K562 (cell line): ENCODE measurements at places on chromosomes 13 and 19.

- no peak for DNase-seq
Observed at GRCh38 chr19:42466521-42467182, 23.9 kb upstream of the CXCL17 start.

DNA sequence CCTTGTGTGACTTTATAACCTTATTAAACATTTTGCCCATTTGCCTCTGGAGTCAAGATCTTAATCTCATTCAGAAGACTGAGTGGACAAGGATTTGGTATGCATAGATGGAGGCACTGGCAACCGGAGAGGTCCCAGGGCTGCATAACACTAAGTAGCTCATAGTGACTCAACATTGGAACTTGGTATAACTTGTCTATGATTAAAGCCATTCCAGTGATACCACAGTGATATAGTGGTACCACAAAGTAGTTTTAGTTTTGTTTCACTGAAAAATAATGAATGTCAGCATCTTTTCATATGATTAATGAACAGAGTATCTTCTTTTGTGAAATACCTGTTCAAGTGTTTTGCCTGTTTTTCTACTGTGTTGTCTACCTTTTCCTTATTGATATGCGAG lies 26.4 kb downstream of the CDK8 start:
- no peak for DNase-seq

DNA sequence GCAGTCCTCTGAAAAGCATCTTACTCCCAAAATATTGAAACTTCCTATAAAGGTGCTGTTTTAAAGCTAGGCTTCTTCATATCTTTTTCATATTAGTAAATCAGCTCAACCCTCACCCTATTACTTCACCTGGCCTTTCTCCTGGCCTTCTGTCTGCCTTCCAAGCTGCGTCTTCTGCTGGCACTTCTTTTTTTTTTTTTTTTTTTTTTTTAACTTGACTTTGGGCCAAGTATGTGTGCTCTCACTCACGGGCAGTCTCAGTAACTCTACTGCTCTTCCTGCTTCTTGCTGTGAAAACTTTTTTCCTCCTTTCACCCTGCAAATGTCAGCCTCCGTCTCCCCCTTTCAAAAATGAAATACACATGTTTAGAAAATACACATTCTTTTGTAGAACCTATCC lies 41.2 kb upstream of the KCTD4 start:
- DNase-seq, result no peak

- DNase-seq, result no peak
Observed at GRCh38 chr13:48681905-48682304, 28.2 kb downstream of the CYSLTR2 start.

DNA sequence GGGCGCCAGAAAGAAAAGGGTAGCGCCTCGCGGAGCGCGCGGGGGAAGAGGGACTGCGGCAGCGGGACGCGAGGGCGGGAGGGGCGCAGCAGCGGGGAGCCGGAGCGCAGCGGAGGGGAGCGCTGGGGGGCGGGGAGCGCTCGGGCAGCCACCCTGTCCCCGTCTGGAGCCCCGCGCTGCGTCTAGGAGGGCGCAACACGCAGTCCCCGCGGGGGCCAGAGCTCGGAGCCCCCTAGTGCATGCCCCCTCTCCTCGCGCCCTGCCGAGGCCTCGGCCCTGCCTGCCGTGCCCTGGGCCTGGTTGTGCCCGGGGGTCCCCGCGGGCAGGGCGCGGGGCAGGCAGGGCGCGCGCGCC lies 37.9 kb downstream of the SOX1 start:
- no peak for DNase-seq

- DNase-seq, result no peak
Observed at GRCh38 chr13:24207841-24208667, 47.5 kb downstream of the SPATA13 start.

DNA sequence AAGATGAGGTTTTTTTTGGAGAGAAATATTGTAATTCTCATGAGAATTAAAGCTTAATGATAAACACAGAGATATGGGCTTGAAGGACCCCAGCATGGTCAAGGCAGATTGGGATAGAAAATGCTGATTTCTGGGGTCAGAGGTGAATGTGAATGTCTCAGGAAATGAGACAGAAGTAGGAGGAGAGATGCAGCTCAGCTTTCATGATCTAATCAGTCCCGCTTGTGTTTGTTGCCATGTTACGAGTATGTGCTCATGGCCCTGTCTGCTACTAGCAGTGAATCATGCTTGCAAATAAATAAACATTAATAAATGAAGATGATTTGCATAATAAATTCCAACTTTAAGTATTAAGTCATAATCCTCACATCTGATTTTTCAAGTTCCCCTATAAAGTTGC lies 23.0 kb upstream of the NDFIP2 start:
- DNase-seq, result peak; percentile 54

GRCh38 chr13:40161931-40162330 lies 504.5 kb downstream of the FOXO1 start:
- no peak for DNase-seq

- DNase-seq, result no peak
Observed at GRCh38 chr19:45418802-45419201, 4.9 kb downstream of the ERCC1 start.

GRCh38 chr19:49336482-49337266 lies 1.5 kb downstream of the CD37 start:
- DNase-seq, result no peak

- no peak for DNase-seq
Observed at GRCh38 chr19:32896516-32897214, 27.1 kb upstream of the SLC7A9 start.

DNA sequence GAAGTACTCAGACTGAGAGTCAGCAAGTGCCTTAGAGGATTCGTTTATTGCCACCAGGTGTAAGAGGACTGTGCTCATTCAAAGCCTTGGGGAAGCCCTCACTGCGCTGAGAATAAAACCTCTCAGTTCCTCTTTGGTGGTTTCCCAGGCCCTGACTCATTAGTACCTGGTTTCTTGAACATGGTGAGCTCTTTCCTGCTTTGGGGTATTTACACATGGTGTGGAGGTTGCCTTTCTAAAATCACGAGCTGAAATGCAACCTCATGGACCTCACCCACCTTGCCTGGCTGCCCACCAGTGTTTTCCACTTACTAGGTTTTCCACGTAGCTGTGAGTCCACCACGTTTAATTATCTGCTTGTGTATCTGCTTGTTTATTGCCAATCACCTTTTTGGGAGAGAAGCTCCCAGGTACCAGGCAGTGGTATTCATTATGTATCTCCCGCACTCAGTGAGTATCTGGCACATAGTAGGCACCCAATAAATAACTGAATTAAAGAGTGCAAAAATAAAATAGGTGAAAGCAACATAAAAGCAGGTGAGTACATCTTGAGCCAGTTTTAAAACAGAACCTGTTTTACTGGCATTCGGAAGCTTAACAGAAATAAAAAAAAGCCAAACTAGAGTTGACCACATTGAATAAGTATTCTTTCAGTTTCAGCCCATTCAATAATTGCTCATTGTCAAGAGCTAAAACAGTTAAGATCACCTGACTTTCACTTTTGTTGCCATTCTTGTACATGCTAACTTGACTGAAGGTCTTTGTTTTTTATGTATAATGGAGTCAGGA lies 533.0 kb downstream of the MYO16 start:
- DNase-seq, result no peak

GRCh38 chr13:20303636-20304035 lies 71.5 kb upstream of the GJB6 start:
- DNase-seq, result no peak

GRCh38 chr13:96238241-96238640 lies 148.3 kb downstream of the HS6ST3 start:
- DNase-seq, result no peak

- no peak for DNase-seq
Observed at GRCh38 chr13:24271601-24272451, 37.6 kb upstream of the C1QTNF9 start.

GRCh38 chr13:57253551-57253950 lies 86.6 kb downstream of the PRR20E start:
- no peak for DNase-seq

DNA sequence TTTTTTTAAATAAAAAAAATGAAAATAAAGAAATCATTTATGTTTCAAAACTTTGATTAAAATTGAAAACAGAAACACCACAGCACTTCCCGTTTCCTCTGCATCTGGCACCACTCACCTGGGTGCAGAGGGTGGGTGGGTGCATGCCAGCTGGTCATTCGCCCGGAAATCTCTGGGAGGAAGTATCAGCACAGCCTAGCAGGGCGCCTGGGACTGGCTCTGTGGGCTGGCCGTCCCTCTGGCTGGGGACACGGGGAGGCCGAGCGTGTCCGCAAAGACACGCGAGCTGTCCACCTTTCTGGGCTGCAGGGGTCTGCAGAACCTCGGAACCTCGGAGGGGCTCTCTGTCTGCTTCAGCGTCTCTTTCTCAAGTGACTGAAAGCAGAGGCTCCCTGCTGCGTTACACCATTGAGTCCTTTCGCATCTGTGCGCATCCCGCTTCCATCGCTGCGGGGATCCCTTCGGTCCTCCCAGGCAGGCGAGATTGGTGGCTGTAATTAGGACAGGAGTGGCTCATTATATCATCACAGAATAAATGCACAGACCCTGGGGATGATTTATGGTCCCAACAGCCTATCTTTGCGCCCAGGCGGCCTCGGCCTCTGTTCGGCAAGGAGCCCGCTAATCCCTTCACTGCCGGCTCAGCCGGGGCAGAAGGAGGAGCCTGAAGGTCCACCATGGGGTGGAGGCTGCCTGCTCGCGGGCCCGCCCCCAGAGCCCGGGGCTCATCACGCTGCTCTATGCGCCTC lies 17.2 kb downstream of the CRTC1 start:
- peak; percentile 84 for DNase-seq

DNA sequence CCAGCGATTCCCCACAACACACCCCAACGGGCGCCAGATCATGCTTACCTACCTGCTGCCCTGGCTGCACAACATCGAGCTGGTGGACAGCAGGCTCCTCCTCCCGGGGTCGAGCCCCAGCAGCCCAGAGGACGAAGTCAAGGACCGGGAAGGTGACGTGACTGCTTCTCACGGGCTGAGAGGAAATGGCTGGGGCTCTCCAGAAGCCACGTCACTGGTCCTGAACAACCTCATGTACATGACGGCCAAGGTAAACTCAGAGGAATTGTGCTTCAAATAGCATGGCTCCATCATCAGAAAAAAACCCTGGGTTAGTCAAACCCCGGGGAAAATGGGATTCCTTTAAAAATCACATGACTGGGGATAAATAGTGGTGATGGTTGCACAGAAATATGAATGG lies 106.3 kb downstream of the ZAR1L start:
- DNase-seq, result no peak

GRCh38 chr13:105972306-105972721 lies 563.1 kb downstream of the EFNB2 start:
- no peak for DNase-seq

DNA sequence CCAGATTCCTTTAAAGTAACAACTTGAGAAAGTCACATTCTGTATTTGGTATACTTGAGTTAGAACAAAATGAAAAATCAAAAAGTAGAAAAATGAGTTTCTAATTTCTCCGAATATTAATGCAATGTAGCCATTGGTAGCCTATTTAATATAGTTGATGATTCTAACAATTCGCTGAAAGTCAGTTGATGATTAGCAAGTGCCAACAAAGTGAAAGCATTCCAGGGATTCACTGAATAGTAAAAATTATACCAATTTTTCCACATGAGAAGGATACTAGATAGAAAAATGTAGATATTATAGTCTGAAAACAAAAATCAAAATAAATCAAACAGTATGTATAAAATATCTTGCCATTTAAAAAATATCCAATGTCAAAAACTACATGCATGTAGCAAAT lies 117.2 kb downstream of the FREM2 start:
- DNase-seq, result no peak

GRCh38 chr13:19742643-19743042 lies 40.1 kb downstream of the PSPC1 start:
- no peak for DNase-seq

DNA sequence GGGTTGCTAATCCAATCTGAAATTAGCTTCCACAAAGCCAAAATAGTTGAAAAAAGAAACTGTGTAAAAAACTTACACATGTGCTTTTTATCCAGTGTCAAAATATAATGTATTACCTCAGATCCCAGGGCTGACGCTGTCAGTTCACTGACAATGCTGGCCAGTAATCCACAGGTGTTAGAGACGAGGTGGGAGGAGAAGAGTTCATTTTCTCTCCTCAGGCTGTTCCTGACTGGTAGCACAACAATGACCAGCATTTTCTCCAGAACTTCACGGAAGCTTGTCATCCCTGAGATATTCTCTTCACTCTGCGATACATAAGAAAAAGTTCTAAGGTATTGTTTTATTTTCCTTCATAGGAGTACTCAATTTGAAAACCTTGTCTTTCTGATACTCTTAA lies 146.9 kb downstream of the MYCBP2 start:
- DNase-seq, result no peak

- peak; percentile 97 for DNase-seq
Observed at GRCh38 chr19:45927565-45928261, 13.1 kb upstream of the NANOS2 start.

DNA sequence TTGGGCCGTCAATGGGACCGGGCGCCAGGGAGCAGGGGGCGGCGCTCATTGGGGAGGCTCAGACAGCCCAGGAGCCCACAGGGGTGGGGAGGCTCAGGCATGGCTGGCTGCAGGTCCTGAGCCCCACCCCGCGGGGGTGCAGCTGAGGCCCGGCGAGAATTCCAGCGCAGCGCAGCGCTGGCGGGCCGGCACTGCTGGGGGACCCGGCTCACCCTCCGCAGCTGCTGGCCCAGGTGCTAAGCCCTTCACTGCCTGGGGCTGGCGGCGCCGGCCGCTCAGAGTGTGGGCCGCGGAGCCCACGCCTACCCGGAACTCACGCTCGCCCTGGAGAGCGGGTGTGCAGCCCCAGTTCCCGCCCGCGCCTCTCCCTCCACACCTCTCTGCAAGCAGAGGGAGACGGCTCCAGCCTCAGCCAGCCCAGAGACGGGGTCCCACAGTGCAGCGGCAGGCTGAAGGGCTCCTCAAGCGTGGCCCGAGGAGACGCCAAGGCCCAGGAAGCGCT lies 1227.4 kb downstream of the PCDH17 start:
- DNase-seq, result no peak

DNA sequence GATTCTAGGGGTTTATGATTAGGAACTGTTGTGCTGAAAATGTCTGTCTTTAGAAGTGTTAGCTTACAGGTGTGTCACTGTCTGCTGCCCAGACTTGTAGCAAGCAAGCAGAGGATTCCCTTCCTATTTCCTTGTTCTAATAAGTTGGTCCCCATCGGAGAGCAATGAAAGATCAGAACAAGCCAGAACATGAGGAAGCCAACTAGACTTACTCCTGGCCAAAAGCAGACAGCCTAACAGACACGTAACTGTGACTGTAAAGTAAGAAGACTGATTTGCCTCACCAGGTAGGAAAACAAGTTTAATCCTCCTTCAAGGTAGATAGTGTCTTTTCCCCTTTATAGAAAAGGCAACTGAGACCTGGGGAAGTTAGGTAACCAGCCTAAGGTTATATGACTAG lies 12.5 kb downstream of the POLR1D start:
- no peak for DNase-seq
